ENCODE measurements at places on chromosomes 16 and 17.

GRCh38 chr17:61400066-61400716 lies 548 bp downstream of the TBX2 start:
- DNase-seq = no peak

- no peak for DNase-seq
These were observed 11.2 kb downstream of the TADA2A start for GRCh38 chr17:37417852-37418251.

GRCh38 chr16:10501016-10501607 lies 79.3 kb downstream of the EMP2 start:
- no peak for DNase-seq

DNA sequence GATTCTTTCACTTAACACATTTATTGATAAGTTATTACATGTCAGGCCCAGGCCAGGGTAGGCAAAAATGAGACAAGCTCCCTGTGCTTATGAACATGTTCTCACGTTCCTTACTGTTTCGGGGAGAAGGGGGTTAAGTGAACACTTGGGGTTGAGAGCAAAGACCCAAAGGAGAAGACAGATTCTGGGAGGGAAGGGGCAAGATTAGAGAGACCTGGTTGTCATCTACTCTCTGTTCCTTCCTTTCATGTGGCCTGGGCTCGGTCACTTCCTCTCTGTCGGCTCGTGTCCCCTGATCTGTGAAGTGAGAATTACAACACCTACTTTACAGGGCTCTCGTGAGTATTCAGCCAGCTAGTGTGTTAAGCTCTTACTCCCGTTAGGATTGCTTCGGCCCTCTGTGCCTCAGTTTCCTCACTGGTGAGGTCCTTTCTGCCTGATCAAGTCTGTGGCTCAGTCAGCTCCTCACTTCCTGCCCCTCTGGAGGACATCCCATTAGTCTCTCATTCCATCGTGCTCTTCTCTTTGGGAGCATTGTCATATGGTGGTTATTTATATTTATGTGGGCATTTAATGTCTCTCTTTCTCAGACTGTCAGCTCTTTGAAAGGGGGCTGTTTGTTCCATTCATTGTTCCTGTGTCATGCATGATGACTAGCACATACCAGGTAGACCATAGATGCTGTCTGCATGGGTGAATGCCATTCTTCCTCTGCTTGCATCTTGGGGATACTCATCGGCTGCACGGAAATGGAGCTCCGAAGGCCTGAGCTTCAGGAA lies 38.9 kb downstream of the PLCG2 start:
- DNase-seq = no peak

DNA sequence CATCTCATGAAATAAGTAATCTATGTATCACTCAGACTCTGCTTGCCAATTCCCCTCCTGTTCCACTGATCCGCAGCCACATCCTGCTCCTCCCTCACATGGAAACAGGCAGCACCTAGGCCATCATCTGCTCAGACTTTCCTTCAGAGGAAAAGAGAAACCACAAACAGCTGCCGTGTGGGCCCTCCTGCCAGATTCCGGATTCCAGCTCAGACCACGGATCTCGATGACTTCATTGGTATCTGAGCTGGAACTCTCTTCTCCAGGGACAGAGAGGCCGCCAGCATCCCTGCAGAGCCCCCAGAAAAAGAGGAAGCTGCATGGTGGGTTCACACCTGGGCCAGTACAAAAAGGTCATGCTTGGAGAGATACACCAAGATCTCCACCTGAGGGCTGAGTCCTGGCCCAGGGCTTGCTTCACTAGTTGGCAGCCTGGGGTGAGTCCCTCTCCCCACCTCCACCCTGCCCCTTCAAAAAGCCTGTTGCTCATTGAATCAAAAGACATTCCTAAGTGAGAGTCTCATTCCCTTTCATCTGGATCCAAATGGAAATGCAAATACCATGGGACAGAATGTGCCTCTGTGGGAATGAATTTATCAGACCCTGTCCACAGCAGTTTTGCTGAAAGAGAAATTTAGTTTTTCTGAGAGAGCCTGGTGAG lies 47.2 kb downstream of the HOXB1 start:
- no peak for DNase-seq

GRCh38 chr17:557371-557770 lies 157.3 kb downstream of the VPS53 start:
- DNase-seq = no peak

DNA sequence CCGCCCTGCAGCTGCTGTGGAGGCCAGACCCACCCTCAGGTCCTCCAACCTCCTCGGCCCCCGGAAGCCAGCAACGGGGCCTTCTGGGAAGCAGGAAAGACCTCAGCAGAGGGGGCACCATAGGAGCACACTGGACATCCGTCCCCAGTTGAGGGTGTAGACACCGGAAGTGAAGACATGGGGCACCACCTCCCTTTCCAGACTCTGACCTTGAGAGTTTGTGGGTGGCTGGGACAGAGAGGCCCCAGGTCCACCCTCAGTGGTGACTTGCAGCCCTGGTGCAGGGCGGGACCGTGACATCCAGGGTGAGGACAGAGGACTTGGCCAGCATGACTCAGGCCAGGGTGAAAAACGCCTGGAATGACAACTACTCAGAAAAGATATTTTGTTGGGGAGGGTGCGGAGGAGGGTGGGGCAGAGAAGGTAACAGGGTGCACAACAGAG lies 19.9 kb downstream of the CEP295NL start:
- DNase-seq = no peak

DNA sequence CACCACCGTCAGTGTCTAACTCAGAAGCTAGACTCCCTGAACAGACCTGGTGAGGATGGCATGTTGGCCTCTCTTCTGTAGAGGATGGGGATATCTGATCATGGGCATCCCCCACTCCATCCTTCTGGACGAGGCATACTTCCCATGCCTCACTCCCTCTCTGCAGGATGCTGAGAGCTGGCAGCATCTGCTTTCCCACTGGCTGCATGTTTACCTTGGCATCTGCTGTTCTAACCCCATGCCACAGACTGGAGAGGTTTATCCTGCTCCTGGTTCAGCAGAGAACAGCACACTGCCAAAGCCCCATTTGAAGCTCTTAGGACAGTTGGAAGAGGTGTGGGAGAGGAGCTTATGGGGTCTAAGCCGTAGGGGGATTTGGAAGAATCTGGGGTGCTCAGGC lies 46.0 kb downstream of the YPEL2 start:
- DNase-seq = no peak

DNA sequence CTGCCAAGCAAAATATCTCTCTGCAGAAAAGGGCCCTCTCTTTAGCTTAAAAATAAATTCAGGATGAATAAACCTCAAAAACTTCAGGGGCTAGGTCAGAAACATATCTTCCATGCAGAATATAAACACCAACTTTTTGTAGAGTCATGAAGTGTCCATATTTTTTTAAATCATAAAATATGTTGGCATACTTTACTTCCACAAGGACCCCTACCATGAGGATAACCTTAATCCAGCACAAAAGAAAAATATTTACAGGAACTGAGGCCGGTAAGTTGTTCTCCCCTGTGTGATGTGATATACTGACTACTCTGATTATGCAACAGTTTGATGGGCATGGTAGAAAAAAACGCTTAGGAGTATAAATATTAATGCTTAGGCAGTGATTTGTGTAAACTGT lies 264.8 kb upstream of the CDH11 start:
- no peak for DNase-seq

DNA sequence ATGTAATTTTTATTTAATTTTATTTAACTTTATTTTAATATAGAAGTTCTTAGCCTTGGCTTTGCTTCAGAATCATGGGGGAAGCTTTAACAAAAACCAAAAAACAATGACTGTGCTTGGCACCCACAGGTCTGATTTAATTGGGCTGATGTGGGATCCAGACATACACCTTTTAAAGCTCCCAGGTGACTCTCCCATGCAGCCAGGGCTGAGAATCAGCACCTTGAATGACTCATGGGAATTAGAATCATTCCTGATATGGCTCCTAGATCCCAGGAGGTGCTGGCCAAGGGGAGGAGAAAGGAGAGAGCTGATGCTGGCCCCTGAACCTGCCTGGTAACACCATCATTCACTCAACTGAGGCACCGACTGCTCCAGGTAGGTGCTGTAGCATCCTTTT lies 240.7 kb downstream of the PARN start:
- DNase-seq = no peak

DNA sequence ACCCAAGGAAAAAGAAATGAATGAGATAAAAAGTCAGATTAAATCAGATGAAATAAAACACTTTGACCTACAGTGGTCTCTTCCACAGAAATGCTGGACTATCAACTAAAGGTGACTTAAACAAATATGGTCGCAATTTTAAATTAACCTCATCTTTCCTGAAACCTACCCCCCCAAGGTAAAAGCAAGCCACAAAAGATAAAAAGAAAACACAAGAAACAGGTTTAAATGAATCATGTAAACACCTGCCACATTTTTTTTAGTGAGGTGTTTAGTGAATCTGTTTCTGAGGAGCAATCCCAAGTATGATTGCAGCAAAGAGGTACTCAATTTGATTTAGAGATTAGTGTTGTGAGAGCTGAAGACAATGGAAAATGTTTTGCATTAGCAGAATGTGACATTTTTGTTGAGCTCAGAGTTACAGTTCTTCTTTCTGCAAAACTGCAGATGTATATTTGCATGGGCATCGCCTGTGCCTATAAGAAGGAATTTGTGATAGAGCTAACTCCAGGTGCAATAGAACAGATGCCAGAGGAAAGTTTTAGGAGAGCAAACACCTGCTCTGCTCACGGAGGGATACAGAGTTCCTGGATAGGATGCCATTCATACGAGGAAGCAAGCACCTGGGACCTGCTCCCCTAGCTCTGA lies 3.4 kb upstream of the MMD start:
- no peak for DNase-seq

GRCh38 chr17:49219987-49220386 lies 9.5 kb downstream of the ABI3 start:
- no peak for DNase-seq

DNA sequence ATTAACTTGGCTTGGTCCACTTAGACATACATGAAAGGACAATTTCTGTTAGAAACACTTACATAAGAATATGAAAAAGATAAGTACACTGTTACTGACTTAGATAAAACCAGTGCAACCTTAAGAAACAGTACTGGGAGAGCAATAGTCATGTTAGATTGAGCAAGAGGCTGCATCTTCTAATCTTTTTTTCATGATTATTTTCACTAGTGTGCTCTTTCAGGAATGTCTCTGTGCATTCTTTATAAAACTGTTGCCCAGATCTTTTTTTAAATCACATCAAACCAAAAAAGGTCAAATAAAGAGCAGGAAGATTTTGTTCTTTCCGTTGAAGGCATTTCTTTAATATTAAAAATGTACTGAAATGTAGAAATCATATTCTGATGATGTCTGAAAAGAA lies 100.7 kb upstream of the AXIN2 start:
- DNase-seq = no peak

GRCh38 chr17:59783221-59784047 lies 76.0 kb downstream of the VMP1 start:
- DNase-seq = no peak

DNA sequence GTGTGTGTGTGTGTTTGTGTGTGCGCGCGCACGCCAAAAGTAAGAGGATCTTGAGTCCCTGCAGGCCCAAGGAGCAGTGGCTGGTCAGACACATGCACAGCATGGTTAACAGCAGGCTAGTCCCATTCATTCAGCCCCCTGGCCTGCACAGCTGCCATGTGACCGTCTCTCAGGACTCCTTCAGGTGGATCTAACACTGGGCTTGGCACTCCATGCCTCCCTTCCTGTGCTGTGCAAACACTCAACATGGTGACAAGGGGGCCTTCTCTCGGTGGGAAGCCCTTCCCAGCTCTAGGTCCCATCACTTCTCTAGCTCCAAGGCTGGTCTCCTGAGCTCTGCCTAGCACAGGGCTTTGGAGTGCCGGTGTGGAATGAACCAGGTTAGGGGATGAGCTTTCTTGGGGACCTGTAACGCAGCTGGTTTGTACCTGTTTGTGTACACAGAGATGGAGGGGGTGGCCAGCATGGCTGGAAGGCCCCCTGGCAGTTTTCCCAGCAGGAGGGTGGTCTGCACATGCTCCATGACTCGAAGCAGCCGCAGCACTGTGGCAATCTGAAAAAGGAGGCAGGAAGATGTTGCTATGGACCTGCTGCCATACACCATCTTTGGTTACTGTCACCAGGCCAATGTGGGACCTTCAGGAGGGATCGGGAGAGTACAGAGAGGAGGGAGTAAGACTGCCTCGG lies 69.4 kb upstream of the GCSH start:
- DNase-seq = no peak

DNA sequence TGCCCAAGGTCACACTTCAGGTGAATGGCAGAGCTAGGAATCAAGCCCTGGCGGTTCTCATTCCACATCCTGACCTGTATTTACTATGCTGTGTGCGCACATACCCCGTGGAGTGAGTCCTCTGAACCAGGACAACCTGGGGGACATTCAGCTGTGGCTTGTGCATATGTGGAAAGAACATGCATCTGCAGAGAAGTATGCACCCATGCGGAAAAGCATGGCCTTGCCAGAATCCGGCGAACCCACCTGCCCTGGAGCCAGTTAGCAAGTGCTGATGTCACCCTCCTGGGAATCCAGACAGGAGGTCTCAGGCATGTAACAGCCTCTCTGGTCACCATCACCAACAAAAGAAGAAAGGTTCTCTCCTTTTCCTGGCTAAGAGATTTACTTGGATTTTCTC lies 1.9 kb downstream of the RASL10B start:
- no peak for DNase-seq

GRCh38 chr17:8481089-8481488 lies 45.4 kb downstream of the NDEL1 start:
- no peak for DNase-seq

GRCh38 chr17:82238472-82239201 lies 9.8 kb downstream of the SLC16A3 start:
- DNase-seq = peak; percentile 68

- no peak for DNase-seq
These were observed 5.9 kb downstream of the TMEM98 start for GRCh38 chr17:32933881-32934280.

GRCh38 chr17:17235212-17236174 lies 1.5 kb downstream of the FLCN start:
- DNase-seq = no peak
